Left renal pelvis (tissue), 4 donors: ENCODE measurements at places on chromosomes 3 and 15. TPM values are rescaled to one million over a fixed set of nuclear protein-coding genes. Genes with fewer than 3 reads are reported as not detected.

DNA sequence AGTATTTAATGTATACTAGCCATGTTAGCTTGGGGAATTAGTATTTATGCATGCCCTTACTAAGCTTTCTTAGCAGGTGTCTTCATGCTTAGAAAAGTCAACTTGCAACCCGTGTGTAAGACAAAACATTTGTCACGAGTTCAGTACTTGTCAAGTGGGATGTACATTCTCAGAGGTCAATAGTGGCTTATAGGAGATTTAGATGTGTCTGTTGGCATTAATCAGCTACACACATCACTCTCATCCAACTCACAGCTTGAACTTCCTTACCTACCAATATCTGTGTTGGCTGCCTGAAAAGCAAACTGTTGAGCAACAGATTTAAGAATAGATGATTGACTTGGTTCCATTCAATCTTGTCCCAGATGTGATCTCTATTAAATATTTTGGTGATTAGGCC, 109.5 kb downstream of the ROBO2 start:
- no peak for DNase-seq

BTLA gene
- 0.52 TPM for polyA plus RNA-seq

DNA sequence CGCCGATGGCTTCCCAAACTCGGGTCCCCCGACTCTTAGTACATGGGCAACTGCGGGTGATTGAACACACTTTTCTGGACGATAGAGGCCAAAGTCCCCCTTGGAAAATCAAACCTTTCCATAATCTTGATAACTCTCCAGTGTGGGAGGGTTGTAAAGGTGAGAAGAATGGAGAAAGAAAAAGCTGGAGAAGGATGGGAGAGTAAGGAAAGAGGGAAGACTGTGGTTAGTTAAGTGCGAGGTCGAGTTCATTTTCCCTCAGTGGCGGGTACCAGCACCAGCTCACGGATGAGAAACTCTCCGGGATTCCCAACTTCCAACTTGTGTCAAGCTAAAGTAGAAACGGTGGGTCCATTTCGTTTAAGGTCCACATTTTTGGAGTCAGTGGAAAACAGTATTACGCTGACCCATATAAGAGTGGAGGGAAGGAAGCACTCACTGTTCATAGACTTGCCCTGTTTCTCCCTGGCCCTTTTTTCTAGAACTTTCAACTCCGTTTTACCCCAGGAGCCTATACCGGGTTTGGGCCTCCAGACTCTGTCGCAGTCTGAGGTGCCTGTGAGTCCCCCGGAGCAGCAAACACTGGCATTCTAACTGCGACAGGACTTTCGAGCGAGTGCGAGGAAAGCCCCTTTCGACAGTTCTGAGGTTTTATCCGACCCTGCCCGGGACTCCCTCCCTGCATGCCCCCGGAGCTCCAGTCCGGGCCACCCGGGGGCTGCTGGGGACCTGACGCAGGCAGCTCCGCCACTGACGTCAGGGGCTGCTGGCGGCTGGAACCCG, 14.8 kb downstream of the ZIC1 start:
- DNase-seq: no peak

- DNase-seq: no peak
Observed at GRCh38 chr3:22609139-22609538, 594.0 kb upstream of the UBE2E2 start.

- DNase-seq: no peak
Observed at GRCh38 chr3:107680698-107681097, 157.9 kb downstream of the BBX start.

SLC26A6 gene
- polyA plus RNA-seq: 17.5 TPM

GRCh38 chr15:90219421-90220141, 14.2 kb downstream of the CIB1 start:
- DNase-seq: no peak

GALNT15 gene
- 2.3 TPM for polyA plus RNA-seq

GRCh38 chr3:10389995-10390394, 69.1 kb upstream of the SEC13 start:
- DNase-seq: no peak

DNA sequence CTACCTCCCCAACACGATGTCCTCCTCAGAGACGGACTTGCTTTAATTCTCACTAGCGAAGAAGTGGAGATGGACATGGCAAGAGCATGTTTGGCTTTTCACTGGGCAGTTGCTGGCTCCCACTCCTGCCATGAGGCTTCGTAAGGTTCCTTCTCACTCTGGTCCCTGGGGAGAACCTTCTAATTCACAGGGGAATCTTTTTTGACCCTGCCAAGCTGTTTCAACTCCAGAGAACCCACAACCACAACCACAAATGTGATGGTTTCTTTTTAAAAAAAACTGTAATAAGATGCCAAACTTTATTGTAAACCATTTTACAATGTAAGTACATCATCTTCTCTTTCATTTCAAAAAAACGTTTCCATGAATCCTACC, 1.6 kb upstream of the MUSTN1 start:
- no peak for DNase-seq

ROPN1 gene
- not detected for polyA plus RNA-seq

PLXND1 gene
- polyA plus RNA-seq: 125 TPM

INSYN1 gene
- polyA plus RNA-seq: 17.1 TPM

DNA sequence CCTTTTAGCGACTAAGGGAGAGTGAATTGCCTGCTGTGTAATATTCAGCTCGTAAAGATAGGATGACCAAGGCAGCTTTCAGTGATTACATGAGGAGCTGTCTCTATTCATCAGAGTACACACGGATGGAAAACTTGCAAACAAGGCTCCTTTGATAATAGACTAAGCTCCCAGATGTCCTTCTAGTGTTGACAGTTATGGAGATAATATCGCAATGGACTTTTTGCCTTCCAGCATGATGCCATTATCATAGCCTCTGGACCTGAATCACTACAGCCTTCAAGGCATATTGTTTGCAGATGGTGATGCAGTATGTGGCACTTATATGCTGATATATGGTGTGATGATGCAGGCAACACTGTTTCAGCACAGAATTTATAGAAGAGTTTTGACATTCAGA, 93.9 kb downstream of the ECT2 start:
- no peak for DNase-seq

DNA sequence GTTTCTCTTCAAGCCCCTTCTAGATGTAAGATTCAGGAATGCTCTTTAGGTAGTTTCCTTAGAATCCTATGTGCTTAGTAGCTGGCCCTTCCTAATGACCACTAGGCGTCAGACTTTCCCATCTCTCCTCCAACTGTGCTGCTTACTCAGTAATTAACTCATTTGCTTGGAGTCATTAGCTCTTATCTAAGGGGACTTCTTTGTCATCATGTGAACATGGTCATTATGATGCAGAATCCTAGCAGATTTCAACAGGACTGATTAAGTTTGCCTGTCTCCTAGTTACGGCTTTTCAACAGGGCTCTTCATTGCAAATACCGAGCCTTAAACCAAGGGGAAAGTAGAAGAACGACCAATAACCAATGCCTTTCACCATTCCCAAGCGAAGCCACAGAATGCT, 46.4 kb downstream of the GJD2 start:
- DNase-seq: peak; percentile 24

DNA sequence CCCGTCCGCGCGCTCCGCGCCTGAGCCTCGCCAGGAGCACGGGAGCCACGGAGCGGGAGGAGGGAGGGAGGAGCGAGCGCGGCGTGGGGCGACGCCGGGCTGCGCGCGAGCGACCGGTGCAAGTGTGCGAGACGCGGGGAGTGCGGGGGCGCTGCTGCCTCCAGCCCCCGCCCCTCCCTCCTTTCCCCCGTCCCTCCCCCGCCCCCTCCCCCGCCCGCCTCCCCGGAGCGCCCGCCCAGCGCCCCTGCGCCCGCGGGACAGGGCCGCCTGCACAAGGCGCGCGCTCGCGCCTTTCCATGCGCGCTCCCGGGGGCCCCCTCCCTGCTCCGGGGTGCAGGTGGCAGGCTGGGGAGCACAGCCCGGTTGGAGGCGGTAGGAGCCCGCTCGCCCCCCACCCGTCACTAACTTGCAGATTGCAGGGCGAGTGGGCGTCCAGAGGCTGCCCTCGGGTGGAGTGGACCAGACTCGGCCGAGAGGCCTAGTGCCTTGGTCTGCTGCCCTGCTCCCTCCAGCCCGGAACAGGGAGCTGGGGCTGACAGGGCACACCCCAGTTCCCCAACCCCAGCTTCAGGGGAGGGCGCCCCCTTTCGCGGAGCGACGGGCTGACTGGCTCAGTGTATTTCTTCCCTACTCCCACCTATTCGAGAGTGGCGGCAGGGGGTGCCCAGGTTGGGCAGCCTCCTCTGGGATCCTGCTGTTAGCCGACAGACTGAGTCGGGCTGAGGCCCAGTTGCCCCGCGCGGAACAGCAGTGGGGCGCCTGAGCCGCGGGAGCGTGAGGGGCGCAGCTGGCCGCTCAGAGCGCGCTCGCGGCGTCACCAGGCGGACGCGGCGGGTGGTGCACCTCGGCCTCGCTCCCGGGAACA, at the start of gene WNT7A:
Gene WNT7A (minus strand): TSS at position 126 of the 865 bp plus-strand sequence. CDS start 255 bp downstream, outside the sequence.
- DNase-seq: no peak

DNA sequence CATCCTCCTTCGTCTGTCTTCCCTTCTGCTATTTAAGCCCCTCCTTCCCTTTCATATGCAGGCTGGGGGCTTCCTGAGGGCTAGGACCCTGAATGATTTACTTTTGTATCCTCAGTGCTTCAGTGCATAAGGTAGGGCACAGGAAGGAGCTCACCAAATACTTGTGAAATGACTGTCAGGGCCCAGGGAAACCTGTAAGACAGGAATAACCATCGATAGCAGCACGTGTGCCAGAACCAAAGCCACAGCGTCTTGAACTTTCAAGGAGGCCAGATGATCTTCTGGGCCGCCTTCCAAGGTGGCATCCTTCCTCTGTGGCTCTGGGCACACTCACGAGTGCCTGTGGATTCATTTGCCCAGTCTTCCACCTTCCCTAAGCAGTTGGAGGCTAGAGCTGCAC, 3.9 kb downstream of the TMED3 start:
- DNase-seq: no peak

COPG1 gene
- polyA plus RNA-seq: 157 TPM

ENTPD3 gene
- 2.4 TPM for polyA plus RNA-seq

DNA sequence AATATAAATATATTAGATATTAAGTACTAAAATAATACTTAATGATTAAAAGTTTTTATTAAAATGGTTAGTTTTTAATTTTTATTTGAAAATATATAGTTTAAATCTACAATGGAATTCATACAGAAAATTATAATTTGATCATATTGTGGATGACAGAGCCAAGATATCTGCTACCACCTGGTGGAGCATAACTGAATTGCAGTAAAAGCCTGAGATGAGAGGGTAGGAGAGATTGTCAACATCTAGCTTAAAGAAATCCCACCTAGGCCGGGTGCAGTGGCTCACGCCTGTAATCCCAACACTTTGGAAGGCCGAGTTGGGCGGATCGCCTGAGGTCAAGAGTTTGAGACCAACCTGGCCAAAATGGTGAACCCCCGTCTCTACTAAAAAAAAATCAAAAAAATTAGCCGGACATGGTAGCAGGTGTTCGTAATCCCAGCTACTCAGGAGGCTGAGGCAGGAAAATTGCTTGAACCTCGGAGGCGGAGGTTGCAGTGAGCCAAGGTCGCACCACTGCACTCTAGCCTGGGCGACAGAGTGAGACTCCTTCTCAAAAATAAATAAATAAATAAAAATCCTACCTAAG, 25.1 kb upstream of the CSTA start:
- DNase-seq: no peak

FOXB1 gene
- polyA plus RNA-seq: not detected

GRCh38 chr3:168858327-168858726, 762.6 kb upstream of the GOLIM4 start:
- no peak for DNase-seq

UTS2B gene
- polyA plus RNA-seq: 0.56 TPM

GRCh38 chr15:43118286-43118685, 12.4 kb upstream of the UBR1 start:
- no peak for DNase-seq

DNA sequence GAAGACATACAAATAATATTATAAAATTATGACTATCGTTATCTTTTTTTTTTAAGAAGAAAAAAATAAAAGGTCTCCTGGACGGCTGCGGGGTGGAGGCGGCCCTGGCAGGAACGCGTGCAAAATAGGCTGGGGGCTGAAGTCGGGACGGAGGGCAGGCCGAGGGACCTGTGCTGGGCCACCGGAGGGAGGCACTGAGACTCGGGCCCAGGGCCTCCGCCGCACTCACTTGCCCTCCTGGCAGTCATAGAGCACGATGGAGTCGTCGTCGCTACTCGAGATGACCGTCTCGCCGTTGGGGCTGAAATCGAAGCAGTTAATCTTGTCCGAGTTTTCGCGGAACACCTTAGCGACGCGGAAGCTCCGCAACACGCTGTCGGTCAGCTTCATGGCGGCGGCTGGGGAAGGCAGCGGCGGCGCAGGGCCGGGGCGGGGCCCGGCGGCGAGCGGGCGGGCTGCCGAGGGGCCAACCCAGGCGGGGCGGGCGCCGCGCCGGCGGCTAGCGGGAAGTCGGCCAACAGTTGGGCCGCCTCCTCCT, 408 bp downstream of the WDR82 start:
- no peak for DNase-seq

DNA sequence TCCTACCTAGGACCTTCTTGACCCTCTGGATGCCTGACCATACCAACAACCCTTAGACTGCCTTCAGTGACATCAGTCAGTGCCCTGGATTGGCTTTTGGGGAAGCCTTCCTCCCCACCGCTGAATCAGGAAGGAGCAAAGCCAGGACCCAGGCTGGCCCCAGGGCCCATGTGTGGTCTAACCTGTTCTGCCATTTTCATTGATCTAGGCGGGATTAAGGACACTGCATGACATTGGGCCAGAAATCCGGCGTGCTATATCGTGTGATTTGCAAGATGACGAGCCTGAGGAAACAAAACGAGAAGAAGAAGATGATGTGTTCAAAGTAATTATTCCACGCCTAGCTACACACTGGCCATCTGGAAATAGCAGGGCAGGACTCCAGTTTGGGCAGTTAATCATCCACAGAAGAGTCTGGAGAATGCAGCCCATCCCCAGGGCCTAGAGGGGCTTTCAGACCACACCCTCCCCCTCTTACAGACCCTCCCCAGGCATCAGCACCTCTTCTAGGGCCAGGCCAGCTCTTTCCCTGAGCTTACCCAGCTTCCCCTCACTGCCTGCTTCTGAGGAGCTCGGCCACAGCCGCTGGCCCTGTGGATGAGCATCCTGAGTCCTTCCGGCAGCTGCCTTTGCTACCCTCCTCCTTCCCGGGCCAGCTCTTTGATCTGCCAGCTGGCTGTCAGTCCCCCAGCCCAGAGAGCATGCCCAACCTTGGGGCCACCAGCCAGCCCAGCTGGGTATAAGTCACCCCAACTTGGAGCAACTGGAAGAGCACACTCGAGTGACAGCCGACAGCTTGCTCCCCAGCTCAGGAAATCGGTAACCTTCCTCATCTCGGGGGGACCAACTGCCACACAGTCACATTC, 45.9 kb downstream of the CHDH start:
- DNase-seq: no peak

DNA sequence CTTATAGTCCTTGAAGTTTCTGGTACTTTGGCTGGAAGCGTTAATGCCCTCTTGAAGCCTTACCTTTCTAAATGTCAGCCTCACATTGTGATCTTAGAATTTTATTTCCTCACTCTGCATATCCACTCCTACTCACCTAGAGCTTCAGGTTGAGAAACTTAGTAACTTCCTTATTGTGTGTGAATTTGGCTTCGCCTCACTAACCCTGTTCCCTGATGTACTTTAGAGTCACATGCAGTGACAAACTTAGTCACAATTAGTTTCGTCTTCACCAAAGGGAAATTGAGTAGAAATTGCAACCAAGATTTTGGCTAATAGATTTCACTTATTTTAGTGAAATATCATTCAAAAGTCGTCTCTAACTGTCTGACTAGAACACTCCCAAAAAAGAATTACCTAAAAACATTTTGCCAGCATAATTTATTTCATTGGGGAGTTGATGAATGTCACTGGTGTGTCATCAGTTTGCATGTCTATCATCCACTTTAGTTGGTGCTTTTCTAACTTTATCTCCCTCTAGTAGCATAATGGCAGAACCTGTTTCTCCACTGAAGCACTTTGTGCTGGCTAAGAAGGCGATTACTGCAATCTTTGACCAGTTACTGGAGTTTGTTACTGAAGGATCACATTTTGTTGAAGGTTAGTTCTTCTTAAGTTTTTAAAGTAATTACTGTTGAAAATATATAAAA, 960 bp downstream of the MFN1 start:
- no peak for DNase-seq
